ENCODE measurements at places on chromosomes 6 and 20.
A peak's percentile ranks its signal among the peaks of the same experiment; 100 is the strongest.

- no peak for DNase-seq
Observed at GRCh38 chr6:133208183-133208755, 32.9 kb upstream of the EYA4 start.

DNA sequence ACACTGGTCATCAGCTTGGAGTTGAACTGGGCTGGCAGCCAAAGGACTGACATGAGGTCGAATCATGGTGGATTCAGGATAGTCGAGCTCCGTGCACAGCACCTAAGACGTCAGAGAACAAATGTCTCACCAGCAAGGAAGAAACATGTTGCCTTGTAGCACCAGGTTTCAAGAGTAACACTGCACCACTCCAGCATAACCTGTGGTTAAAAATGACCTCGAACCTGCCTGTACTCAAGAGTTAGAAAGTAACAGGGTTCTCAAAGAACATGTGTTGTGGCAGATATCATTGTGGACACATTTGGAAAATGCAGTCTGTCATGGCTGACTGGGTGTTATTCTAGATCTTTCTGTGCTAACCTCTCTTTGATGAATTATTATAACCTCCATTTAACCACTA lies 511.6 kb downstream of the CDH26 start:
- no peak for DNase-seq

DNA sequence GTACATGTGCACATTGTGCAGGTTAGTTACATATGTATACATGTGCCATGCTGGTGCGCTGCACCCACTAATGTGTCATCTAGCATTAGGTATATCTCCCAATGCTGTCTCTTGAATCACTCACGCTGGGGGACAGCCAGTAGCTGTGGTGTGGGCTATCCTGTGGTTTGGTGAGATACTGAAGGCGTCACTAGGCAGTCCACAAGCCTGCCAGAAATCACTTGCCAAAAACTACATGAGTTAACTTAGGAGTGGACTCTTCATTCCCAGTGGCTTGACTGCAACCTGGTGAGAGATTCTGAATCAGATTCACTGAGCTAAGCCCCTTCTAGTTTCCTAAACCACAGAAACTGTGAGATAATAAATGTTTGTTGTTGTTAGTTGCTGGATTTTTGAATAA lies 191.3 kb downstream of the TSHZ2 start:
- DNase-seq, result no peak

DNA sequence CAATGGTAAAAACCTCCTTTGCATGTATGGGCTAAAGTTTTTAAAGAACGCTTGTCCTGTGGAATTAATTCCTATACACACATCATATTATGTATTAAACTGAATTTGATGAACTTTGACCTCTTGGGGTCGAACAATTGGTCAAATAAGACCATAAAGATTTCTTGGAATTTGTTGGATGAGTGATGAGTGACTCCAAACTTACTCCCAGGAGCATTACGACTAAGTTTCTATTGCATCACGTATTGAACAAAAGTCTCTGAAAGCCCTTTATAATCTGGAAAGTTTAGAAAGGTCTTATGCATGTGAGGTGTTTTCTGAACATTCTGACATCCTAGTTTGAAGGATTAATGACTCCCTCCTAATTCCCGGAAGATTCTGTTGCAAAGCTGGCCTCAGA lies 126.9 kb upstream of the BMP5 start:
- no peak for DNase-seq

DNA sequence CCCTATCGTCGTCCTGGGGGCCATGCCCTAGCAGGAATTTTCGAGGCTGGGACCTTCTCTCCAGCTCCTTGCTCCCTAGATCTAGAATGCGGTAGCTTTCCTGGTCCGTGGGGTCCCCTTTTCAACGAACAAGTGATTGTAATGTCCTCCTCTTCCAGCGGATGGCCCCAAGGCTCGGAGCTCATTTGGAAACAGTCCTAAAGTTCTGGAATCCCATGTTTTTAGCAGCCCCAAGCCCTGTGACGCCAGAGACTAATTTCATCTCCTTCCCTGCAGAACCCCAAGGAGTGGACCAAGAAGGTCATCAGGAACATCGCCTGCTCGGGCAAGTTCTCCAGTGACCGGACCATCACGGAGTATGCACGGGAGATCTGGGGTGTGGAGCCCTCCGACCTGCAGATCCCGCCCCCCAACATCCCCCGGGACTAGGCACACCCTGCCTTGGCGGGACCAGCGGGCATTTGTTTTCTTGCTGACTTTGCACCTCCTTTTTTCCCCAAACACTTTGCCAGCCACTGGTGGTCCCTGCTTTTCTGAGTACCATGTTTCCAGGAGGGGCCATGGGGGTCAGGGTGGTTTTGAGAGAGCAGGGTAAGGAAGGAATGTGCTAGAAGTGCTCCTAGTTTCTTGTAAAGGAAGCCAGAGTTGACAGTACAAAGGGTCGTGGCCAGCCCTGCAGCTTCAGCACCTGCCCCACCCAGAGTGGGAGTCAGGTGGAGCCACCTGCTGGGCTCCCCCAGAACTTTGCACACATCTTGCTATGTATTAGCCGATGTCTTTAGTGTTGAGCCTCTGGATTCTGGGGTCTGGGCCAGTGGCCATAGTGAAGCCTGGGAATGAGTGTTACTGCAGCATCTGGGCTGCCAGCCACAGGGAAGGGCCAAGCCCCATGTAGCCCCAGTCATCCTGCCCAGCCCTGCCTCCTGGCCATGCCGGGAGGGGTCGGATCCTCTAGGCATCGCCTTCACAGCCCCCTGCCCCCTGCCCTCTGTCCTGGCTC lies 48.5 kb downstream of the PYGB start:
- DNase-seq, result no peak

GRCh38 chr20:49540687-49541435 lies 27.1 kb downstream of the PTGIS start:
- DNase-seq, result no peak

DNA sequence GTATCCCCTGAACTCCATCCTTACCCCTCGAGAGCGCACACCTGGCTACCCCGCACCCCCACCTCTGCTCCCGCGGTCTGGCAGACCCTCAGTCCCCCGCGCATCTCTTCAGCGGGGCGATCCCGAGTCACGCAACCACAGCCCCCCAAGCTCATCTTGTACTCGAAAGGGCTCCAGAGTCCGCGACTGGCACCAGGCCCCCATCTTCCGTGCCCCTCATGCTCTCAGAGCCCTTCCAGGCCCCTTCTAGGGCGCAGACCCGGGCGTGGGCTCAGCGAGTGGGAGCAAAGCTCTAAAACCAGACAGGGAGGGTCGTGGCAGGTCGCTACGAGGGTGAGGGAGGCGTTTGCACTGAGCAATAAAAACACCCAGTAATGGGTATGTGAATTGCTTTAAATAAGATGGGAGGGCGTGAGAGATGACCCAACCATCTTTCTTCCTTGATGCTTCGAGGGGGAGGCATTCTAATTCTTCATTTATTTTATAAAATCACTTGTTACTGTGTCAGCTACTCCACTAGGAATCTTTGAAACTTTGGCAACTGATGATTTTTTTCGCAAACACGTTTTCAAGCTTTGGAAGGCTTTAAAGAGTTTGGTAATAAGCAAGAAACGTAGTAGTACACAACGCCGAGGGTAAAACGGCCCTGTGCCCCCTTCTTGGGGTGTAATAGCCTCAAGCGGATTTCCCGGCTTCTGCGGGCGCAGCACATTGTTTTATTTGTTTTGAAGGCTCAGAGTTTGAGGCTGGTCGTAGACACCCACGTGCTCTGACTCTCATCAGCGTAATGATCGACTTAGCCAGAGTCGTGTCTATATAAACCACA lies 42.6 kb upstream of the SUPT3H start:
- DNase-seq, result peak; percentile 47

GRCh38 chr20:32474009-32474716 lies 111.0 kb downstream of the NOL4L start:
- no peak for DNase-seq

DNA sequence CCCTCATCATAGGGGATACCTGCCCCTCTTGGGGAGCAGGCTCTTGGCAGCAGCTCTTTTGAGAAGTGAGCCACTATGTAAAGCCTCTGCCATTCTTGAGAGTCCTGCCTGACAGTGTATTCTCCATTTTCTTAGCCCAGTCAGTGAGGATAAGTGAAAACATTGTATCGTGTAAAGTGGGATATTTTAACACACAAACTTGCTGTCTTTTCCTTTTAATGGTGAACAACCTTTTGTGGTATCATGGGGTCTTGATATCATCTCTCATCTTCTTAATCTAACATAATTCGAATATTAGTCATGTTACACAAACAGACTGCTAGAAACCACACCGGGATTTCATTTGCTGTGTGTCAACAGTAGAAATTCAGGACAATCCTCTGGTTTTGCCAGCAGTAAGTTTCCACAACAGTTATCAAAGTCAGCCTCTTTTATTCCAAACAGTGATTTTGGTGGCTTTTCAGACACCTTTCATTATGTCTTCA lies 136.2 kb downstream of the HIVEP1 start:
- no peak for DNase-seq

GRCh38 chr6:8110117-8110721 lies 7.9 kb upstream of the EEF1E1 start:
- no peak for DNase-seq

DNA sequence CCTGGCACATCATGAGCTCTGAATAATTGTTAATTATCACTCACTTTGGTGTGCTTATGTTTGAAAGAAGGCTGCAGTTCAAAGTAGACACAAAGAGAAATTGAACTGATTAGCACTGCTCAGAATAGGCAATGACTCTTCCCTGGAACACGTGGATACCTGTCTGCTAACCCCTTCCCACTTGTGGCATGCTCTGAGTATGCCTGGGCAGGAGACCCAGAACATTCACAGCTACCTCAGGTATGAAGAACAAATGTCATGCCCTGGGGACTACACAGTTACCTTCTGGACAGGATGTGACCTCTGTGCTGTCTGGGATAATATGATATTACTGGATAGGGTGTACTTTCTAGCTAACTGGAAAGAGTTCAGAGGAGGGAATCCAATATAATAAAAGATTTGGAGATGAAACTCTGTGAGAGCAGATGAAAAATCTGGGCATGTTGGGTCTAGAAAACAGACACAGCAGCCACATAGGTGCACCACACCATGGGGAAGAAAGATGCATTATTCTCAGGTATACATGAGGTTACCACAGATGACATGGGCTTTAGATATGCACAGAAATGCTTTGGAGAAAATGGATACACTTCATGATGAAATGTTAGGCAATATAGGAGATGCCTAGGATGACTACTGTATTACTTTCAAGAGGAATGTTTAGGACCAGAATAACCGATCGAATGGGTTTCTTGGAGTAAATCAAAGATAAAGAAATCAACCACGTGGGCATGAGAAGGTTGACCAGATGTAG lies 324.2 kb upstream of the PREP start:
- DNase-seq, result no peak

GRCh38 chr6:15244620-15245360 lies 1.1 kb upstream of the JARID2 start:
- DNase-seq, result peak; percentile 61

GRCh38 chr6:134446218-134446848 lies 128.4 kb upstream of the SGK1 start:
- no peak for DNase-seq

- DNase-seq, result no peak
Observed at GRCh38 chr20:45860560-45861220, 3.3 kb downstream of the ZSWIM3 start.

- no peak for DNase-seq
Observed at GRCh38 chr6:113328886-113329381, 528.2 kb upstream of the MARCKS start.

GRCh38 chr20:46013829-46014516 lies 5.3 kb downstream of the MMP9 start:
- peak; percentile 81 for DNase-seq

DNA sequence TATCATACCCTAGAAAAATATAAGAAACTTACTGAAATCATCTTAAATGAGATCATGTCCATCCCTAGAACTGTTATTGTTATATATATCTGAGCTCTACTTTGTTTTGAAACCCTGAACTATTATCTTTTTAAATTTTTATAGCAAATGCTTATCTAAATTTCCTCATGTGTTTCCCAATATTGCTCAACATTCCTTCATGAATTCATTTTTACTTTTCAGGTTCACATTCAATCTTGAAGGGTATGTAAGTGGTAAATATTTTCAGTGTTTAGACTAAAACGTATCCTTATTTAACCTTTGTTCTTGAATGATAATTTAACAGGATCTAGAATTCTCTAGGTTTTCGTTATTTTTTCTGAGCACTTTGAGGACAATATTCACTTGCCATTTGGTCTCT lies 23.9 kb downstream of the PDE7B start:
- no peak for DNase-seq

GRCh38 chr20:11550657-11551338 lies 366.9 kb upstream of the BTBD3 start:
- no peak for DNase-seq

DNA sequence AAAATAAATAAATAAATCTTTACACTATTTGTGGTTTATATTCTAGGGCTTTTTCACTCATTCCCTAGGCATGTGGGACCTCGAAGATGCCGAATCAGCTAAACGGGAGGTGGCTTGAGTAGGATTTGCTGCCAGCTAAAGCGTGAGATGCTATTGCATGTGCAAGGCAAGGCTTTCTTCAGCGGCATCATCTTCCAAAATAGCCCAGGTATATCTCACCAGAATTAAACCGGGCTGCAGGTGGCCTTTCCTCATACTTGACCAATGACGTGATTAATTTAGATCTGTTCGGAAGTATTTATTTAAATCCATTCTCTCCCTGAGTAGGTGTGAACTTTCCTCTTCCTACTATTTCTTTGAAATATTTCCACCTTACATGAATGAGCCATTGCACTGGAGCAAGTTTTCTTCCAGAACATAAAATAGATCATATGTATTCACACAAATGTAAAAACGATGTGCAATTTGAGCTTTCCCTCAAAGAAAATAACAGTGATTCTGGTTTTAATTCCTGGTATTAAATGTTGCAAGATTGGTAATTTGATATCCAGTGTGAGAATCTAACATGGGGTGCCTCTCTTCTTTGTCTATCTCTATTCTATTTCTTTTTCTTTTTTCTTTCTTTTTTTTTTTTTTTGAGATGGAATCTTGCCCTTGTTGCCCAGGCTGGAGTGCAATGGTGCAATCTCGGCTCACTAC lies 24.3 kb upstream of the ZNF217 start:
- no peak for DNase-seq

DNA sequence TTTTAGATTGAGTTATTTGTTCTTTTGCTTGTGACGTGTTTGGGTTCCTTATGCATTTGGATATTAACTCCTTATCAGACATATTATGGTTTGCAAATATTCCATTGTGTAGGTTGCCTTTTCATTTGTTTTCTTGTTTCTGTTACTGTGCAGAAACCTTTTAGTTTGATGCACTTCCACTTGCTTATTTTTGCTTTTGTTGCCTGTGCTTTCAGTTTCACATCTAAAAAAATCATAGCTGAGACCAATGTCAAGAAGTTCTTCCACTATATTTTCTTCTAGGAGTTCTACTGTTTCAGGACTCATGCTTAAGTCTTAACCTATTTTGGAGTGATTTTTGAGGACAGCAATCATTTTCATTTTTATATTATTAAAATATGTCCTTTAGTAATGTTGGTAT lies 113.5 kb downstream of the EPM2A start:
- no peak for DNase-seq

- no peak for DNase-seq
Observed at GRCh38 chr6:139519571-139520031, 145.2 kb upstream of the CITED2 start.

GRCh38 chr6:57134954-57135353 lies 37.2 kb upstream of the BAG2 start:
- DNase-seq, result no peak

- no peak for DNase-seq
Observed at GRCh38 chr6:11785415-11785773, 6.8 kb upstream of the ADTRP start.

- peak; percentile 43 for DNase-seq
Observed at GRCh38 chr20:41047279-41047974, 18.8 kb downstream of the TOP1 start.

GRCh38 chr20:3247638-3248037 lies 8.6 kb upstream of the SLC4A11 start:
- DNase-seq, result no peak
